A172 (cell line): ENCODE measurements at places on chromosomes 13 and 19. TPM values are rescaled to one million over a fixed set of nuclear protein-coding genes. Genes with fewer than 3 reads are reported as not detected.

GRCh38 chr19:49217382-49217781 lies 59.8 kb downstream of the TRPM4 start:
- DNase-seq: no peak

DNA sequence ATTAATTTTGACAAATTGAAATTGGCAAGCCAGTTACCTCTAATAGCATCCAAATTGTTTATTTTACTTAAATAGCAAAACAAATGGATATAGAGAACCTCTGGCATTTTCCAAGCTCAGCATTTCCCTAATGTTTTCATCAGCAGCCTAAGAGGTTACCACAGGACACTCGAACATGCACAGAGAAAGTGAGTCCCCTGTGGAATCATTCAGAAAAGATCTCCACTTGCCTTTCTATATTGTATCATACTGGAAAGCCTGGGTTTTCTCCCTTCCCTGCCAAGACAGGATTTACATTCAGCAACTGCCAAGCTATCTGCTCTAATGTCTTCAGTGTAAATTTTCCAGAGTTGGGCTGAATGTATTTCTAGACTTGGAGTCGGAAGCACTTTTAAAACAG lies 188.9 kb downstream of the KCTD12 start:
- no peak for DNase-seq

GRCh38 chr19:47487551-47488515 lies 3.8 kb upstream of the KPTN start:
- DNase-seq: no peak

DNA sequence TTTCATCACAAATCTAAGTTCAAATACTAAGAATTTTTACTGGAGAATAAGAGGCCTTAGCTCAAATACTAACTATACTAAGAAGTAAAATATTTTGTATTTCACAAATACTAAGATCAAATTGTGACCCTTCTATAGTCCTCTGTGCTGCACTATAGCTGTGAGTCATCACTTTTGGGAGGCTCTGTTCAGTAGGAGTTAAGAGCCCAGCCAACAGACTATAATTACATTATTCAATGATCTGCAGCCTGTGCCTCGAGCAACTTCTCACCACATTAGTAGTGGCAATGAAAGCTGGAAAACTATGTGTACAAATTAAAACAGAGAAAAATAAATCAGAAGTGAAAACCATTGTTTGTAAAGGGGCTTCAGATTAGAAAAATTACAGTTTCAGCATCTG lies 147.3 kb upstream of the GPC6 start:
- DNase-seq: peak; percentile 9

LYL1 gene
- total RNA-seq: not detected in 2 replicates

DNA sequence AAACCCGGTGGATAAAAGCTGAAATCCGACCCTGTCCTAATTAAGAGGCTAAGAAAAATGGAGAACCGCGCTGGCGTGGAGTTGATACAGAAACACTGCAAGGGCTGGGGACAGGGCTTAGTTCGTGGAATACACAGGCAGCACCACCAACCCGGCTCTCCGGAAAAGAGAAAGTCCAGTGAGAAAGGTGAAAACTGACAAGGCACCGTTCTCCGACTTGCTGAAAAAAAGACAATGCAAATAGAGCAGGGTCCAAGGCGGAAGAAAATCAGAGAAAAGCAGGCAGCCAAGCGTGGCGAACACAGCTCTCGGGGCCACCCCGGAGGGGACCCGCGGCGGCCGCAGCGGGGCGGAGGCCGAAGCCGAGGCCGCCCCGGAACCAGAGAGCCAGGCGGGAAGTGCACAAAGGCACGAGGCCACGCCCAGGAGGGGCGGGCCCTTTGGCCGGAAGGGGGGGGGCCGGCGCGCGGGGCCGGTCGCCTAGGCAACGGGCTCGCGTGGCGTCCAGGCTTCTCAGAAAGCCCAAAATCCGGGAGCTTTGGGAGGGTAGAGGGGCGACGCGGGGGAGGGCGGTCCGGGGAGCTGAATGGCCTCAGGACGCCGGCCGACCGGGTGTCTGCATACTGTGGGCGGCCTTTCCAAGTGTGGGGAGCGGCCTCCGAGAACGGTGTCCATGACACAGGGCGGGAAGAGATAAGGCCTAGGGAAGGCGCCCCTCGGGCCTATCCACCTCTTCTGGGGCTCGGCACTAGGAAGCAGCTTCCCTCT lies 1.2 kb upstream of the ING1 start:
- DNase-seq: peak; percentile 70

DNA sequence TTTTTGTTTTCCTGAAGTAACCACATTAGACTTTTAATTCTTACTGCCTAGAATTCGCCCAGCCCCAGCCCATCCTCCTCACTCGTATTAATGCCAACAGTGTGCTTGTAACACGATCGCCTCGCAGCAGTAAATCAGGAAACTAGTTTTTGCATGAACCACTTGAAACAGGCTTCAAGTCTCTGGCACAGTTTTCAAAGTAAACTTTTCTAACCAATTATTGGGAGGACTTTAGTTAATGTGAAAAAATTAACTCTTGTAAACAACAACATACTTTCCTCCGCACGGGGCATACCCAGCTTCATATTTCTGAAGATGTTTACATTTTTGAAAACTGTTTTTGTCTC lies 39.2 kb downstream of the TNFRSF19 start:
- DNase-seq: peak; percentile 25

TMC4 gene
- total RNA-seq: not detected in 2 replicates

CATSPERD gene
- not detected in 2 replicates for total RNA-seq
